Kidney (tissue), 22 donors: ENCODE measurements at places on chromosomes 7 and 10.

- H3K36me3 ChIP-seq: no peaks in the 10 kb centered on the region
- peak; percentile 28 for DNase-seq
- H3K4me1 ChIP-seq: no peaks in the 10 kb centered on the region
- H3K27me3 ChIP-seq: no peaks in the 10 kb centered on the region
- H3K4me3 ChIP-seq: no peak overlapping the region
These were observed 22.6 kb downstream of the EPDR1 start for GRCh38 chr7:37942934-37943610.

DNA sequence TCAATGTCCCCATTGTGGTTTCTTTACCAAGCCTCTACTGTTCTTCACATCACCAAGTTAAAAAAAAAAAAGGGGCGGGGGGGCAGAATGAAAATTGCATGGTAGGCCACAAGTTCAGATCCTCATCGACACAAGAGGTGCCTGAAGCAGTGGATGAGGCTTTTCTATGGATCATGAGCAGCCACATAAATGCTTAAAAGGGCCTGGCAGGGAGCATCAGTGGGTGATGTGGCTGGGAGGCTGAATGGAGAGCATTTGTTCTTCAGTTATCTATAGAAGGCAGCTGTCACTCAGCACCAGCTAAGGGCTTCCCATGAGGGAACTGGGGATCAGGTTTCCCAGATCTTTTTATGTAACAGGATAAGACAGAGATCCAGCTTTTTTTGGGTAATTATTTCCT lies 117.9 kb downstream of the CFTR start:
- DNase-seq: no peak
- no peaks in the 10 kb centered on the region for H3K27me3 ChIP-seq
- no peaks in the 10 kb centered on the region for H3K36me3 ChIP-seq

DNA sequence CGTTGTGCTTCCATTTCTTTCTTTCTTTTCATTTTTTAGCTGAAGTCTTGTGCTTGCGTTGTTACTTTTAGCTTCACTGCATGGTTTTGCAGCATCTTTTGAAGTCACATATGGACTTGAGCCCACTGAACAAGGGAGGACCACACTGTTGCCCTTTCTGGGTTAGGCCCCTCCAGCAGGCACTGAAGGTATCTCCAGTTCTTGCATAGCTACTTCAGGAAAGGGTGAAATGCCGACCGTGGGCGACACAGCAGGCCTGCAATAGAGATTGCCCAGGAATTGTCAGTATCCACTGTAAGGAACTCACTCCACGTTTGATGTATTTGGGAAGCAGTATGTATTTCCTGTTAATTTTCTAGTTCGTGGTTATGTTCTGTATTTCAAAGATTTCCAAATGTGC lies 85.1 kb downstream of the WDR37 start:
- H3K4me1 ChIP-seq: no peaks in the 10 kb centered on the region
- no peak overlapping the region for H3K4me3 ChIP-seq
- no peak overlapping the region for H3K27ac ChIP-seq
- DNase-seq: peak; percentile 6
- no peaks in the 10 kb centered on the region for H3K27me3 ChIP-seq

- H3K36me3 ChIP-seq: no peaks in the 10 kb centered on the region
- no peaks in the 10 kb centered on the region for H3K27me3 ChIP-seq
- no peak overlapping the region for H3K27ac ChIP-seq
These were observed 4.6 kb downstream of the NET1 start for GRCh38 chr10:5416981-5417380.

DNA sequence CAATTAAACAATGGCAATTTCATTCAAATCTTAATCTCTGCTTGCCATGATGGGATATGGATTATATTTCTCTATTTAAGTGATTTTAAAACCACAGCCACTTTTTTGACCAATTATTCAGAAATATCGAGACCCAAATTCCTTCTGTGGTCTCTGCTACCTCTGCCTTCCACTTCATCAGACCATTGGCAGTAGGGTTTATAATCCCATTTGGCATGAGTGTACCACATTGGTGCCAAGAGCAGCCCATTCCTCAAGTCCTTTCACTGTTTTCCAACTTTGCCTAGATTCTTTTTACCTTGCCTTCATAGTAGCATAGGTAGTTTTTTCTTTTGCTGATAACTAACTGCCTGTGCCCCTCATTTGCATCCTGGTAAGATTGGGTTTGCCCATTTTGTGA lies 319.9 kb downstream of the ARL4A start:
- H3K4me3 ChIP-seq: no peak overlapping the region
- H3K4me1 ChIP-seq: no peaks in the 10 kb centered on the region
- no peaks in the 10 kb centered on the region for H3K36me3 ChIP-seq
- H3K27ac ChIP-seq: no peak overlapping the region

DNA sequence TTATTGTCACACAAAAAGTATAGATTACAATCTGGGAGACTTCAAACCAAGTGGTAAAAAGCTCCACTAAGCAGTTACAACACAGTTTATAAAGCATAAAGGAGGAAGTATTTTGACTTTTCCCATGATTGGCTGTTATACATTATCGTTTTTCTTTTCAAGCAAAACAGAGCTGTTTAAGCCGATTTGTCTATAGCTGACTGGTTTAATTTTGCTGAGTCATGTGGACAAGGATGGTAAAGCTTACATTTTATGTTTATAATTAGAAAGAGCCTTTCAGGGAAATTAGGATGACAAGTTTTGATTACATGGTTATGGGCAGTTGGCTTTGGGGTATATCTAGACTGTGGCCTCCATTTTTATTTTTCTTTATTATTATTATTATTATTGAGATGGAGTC lies 152.5 kb upstream of the STK17A start:
- no peak for DNase-seq
- no peaks in the 10 kb centered on the region for H3K4me1 ChIP-seq
- H3K4me3 ChIP-seq: no peak overlapping the region

GRCh38 chr7:138465046-138465445 lies 5.0 kb downstream of the TRIM24 start:
- H3K27me3 ChIP-seq: no peaks in the 10 kb centered on the region
- H3K4me3 ChIP-seq: no peak overlapping the region
- DNase-seq: no peak
- no peaks in the 10 kb centered on the region for H3K36me3 ChIP-seq

DNA sequence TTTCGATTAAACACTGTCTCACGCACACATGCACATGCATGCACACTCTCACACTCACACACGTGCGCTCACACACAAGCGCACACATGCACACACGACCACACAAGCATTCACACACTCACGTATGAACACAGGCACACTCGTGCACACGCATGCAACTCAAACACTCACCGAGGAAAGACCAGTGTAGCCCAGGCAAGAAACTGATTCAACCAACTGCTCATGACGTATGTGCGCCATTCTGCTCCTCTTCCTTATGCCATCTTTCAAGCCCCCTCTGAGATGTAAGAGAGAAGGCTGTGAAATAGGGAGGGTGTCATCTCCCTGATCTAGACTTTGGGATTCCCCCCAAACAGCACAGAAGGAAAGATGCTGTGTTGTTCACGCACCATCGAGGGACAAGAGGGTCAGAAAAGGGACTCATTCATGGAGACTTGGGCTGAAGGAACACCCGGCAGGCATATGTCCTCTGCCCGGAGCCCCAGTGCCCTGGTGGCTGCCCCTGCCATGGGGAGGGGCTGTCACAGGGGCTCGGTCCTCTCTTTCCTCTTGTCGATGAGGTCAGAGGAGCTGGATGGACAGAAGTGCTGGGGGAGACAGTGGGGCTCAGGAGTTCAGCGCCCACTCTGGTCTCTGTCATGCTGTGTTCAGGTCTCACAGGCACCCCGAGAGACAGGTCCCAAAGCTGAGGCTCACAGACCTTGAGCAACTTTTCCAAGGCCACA lies 130.1 kb upstream of the SHH start:
- no peak for DNase-seq
- no peaks in the 10 kb centered on the region for H3K36me3 ChIP-seq
- no peaks in the 10 kb centered on the region for H3K27me3 ChIP-seq
- H3K4me3 ChIP-seq: no peak overlapping the region

GRCh38 chr10:103193107-103193819 lies at the start of gene NT5C2:
TSS of gene NT5C2 (minus strand) at chr10:103193272. CDS start at chr10:103174958, 18,314 bp downstream.
- H3K4me1 ChIP-seq: no peaks in the 10 kb centered on the region
- no peaks in the 10 kb centered on the region for H3K36me3 ChIP-seq
- DNase-seq: peak; percentile 84
- peak within 1 kb of the TSS; percentile 99 for H3K27ac ChIP-seq

- no peaks in the 10 kb centered on the region for H3K36me3 ChIP-seq
- H3K27me3 ChIP-seq: no peaks in the 10 kb centered on the region
- no peak overlapping the region for H3K27ac ChIP-seq
- H3K4me1 ChIP-seq: no peaks in the 10 kb centered on the region
These were observed 159.4 kb upstream of the SEMA3A start for GRCh38 chr7:84354030-84354429.

- peak overlapping the region; percentile 67 for H3K27ac ChIP-seq
- no peak overlapping the region for H3K4me3 ChIP-seq
- DNase-seq: peak; percentile 83
These were observed 5.6 kb downstream of the TMEM120A start for GRCh38 chr7:75988568-75989499.

GRCh38 chr10:77630507-77630848 lies 7.1 kb downstream of the KCNMA1 start:
- H3K27ac ChIP-seq: no peak overlapping the region
- no peaks in the 10 kb centered on the region for H3K36me3 ChIP-seq

GRCh38 chr7:52764492-52765169 lies 270.8 kb upstream of the POM121L12 start:
- H3K4me1 ChIP-seq: no peaks in the 10 kb centered on the region
- H3K4me3 ChIP-seq: no peak overlapping the region
- DNase-seq: no peak
- no peaks in the 10 kb centered on the region for H3K27me3 ChIP-seq
- H3K36me3 ChIP-seq: no peaks in the 10 kb centered on the region

DNA sequence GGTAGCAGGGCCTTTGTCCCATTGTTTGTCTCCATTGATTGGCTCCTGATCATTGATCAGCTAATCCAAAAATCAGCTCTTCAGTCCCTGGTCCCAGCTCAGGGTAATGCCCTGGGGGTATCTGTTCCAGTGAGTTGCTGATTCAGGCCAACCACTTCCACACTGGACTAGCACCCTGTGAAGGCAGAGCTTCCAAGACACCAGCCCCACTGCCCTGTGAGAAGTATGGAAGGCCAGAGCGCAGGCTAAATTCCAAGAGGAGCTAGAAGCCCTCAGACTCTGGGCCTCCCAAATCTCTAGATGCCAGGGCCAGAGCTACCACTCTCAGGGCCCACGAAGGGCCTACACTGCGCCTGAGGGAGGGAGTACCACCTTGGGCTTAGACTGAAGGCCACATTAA lies 10.4 kb downstream of the TMEM72 start:
- H3K27ac ChIP-seq: no peak overlapping the region
- H3K4me1 ChIP-seq: peaks cover 20% of the 10 kb centered on the region
- peaks cover 3% of the 10 kb centered on the region for H3K36me3 ChIP-seq

DNA sequence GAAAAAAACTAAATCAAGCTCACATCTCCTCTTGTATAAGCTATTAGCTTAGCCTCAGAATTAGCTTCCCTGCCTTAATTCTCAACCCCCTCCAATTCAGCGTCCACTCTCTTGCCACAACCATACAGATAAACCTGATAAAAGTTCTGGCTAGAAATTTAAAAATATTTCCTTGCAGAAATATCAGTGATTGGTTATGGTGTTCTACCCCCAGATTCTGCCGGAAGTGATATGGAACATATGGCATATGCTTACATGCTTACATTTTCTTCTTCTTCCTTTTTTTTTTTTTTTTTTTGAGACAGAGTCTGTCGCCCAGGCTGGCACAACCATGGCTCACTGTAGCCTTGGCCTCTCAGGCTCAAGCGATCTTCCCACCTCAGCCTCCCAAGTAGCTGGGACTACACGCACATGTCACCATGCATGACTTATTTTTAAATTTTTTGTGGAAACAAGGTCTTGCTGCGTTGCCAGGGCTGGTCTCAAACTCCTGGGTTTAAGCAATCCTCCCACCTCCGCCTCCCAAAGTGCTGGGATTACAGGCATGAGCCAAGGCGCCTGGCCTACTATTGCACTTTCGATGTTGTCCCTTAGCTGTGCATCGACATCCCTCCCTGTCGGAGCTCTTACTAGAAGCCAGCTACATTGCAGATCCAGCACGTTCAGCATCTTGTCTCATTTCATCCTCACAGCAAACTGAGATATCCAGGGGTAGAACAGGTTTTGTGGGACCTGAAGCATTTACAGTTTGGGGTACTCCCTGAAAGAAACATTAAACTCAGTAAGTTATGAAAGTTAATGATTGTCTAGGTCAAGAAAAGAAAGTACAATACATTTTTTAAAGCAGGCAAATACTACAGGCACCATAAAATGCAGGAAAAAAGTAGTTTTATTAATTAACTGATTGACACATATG lies 205.6 kb upstream of the TCF7L2 start:
- H3K27me3 ChIP-seq: no peaks in the 10 kb centered on the region
- DNase-seq: no peak
- peaks cover 6% of the 10 kb centered on the region for H3K4me1 ChIP-seq

- no peaks in the 10 kb centered on the region for H3K36me3 ChIP-seq
- H3K4me3 ChIP-seq: no peak overlapping the region
- DNase-seq: no peak
- H3K4me1 ChIP-seq: no peaks in the 10 kb centered on the region
- no peak overlapping the region for H3K27ac ChIP-seq
- H3K27me3 ChIP-seq: no peaks in the 10 kb centered on the region
These were observed 117.2 kb upstream of the FAM133B start for GRCh38 chr7:92707435-92707834.

DNA sequence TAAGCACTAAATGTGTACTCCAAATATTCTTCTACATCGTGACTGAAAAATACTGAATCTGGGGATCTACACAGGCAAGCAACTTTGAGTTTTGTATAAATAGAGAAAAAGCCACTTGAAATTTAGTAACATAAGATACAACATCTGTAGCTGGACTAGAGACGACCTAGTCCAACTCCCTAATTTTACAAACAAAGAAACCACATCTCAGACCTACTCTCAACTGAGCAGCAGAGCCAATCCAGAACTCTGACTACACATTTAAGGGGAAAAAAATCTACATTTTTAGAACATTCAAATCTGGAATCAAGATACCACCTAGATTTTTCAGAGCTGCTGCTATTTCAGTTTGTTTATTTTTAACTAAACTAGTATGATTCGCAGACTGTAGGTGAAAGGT lies 88.9 kb downstream of the CABCOCO1 start:
- H3K36me3 ChIP-seq: no peaks in the 10 kb centered on the region
- no peaks in the 10 kb centered on the region for H3K27me3 ChIP-seq
- DNase-seq: no peak
- no peak overlapping the region for H3K4me3 ChIP-seq

GRCh38 chr7:79285756-79286155 lies 167.7 kb downstream of the MAGI2 start:
- no peaks in the 10 kb centered on the region for H3K4me1 ChIP-seq
- no peak overlapping the region for H3K4me3 ChIP-seq
- no peaks in the 10 kb centered on the region for H3K36me3 ChIP-seq
- DNase-seq: no peak
- no peaks in the 10 kb centered on the region for H3K27me3 ChIP-seq
